ENCODE measurements at places on chromosomes 4 and X.

GRCh38 chr4:148184922-148185321, 257.3 kb downstream of the NR3C2 start:
- DNase-seq: no peak

- DNase-seq: no peak
Observed at GRCh38 chr4:53786632-53787031, 195.3 kb upstream of the LNX1 start.

DNA sequence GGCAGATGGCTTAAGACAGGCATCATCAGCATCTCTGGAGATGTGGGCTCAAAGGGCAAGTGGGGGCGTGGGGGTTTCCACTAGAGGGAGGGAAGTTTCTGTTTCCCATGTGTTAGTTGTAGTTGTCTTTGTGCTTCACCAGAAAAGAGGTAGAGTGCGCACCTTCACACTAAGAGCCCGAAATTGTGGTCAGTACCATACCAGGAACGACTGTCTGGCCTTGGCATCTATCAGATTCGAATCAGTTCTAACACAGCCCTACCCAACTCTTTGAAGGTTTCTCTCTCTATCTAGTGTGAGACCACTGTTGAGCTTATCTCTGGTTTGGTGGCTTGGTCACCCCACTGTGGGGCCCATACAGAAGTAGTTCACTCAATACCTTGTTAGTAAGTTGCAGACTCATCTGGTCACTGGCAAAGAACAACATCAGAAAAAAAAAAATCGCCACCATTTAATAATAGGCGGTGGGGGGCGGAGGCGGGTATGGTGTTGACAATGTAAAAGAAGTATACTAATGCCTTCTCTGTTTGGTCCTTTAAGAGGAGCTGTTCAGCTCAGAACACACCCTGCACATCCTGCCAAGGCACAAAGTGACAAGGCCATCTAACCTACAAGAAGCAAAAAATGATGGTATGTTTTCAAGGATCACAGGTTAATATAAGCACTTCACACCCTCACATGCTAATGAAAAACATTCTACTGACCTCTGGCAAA, 71.1 kb downstream of the NYX start:
- no peak for DNase-seq

GRCh38 chr4:90841676-90842075, 714.5 kb downstream of the CCSER1 start:
- no peak for DNase-seq

GRCh38 chr4:1160351-1160750, 12.0 kb downstream of the SPON2 start:
- DNase-seq: no peak

GRCh38 chr4:7044137-7044930, 1.2 kb downstream of the TADA2B start:
- DNase-seq: no peak

GRCh38 chr4:41427306-41427882, 110.6 kb upstream of the LIMCH1 start:
- no peak for DNase-seq

DNA sequence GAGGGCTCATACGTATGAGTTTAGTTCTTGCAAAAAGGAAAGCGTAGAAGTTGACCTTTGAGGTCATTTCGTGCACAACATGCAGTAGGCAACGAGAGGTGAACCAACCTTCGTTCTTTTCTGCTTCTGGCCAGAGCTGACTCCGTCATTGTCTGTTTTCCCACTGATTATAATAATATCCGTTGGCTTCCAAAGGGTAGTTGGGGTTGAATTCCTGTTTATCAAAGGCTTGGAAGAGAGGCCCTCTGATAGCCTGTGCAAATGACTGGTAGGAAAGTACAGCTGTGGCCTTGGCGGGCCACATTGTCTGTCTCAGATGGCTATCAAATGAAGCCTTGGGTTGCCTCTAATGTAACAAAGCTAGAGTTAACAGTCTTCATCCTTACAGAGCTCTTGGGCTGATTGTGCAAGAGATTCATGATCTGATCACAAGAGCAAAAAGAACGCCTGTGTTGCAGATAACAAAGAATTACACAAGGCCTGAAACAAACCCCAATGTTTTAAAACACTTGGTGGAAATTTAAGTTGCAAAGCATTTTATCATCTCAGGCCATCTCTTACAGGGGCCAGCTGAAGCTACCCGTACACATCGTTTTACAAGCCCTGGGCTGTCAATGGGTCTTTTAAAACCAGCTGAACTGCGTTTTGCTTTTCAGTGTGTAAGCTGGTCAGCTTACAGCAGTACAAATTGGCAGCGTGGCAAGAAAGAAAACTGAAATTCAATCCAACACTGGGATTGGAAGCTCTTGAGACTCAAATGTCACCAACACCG, 46.1 kb upstream of the FAM9C start:
- DNase-seq: no peak

- DNase-seq: no peak
Observed at GRCh38 chrX:100720301-100720700, 11.6 kb downstream of the SYTL4 start.

DNA sequence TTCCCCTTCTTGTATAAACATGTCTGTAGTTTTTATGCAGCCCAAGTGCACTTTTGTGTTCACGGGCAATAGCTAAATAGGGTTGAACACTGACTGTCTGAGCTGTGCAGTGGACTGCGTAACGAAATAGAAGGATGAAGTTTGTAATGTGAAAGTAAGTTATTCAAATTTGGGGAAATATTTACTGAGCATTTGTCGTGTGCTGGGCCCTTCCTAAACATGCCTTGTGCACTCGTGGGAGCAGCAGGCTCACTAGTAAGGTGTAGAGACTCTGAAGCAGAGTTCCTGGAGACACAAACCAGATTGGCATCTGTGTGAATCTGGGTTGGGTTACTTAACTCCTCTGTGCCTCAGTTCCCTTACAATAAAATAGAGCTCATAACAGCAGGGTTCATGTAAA, 51.7 kb upstream of the C1QTNF7 start:
- no peak for DNase-seq

GRCh38 chr4:172819353-172819752, 349.3 kb upstream of the GALNT7 start:
- no peak for DNase-seq

DNA sequence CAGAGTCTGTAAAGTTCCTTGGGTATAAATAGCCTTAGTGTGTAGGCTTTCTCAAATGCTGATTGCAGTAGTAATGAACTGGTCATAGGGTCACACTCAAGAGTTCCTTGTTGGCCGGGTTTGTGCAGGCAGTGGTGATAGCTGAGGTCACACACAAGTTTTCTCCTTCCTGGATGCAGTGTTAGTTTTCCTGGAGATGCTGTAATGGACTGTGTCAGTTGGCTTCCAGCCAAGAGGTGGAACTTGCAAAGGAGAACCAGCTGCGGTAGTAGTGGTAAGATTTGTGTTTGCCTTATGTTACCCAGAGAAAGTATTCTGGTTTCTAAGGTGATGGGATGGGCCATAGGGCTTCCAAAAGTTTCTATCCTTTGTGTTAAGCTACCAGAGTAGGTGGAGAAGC, 409.8 kb upstream of the FRG1 start:
- no peak for DNase-seq

GRCh38 chr4:1027219-1027914, 15.9 kb downstream of the FGFRL1 start:
- no peak for DNase-seq

DNA sequence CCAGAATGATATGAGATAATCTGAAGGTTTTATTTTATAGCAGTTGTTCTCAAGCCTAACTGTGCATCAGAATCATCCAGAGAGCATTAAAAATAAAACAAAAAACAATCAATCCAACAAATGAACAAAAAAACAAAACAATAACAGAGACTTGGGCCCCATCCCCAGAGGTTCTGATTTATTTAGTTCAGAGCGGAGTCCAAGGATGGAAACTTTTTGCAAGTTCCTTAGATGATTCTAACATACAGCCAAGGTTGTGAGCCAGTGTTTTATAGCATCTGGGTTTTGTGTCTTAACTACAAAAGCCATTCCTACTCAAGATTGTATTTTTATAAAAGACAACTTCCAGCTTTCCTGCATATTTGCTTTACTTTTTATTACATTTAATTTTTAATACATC, 59.4 kb upstream of the GRPR start:
- DNase-seq: no peak

GRCh38 chr4:111838406-111838930, 306.8 kb upstream of the FAM241A start:
- no peak for DNase-seq

DNA sequence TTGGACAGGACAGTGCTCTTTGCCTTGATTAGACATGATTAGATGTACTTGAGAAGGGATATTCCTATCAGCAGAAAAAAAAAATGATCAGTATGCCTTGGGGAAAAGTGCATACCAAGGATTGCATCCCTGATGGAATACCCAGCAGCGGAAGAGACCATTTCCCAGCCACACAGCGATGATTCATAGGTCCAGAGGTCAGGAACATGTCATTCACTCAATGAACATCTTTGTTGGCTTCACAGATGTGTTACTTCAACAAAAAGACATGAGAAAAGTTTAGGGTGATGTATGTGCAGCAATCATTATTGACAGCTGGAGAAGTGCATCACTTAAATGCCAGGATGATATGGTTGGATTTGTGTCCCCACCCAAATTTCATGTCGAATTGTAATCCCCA, 293.5 kb downstream of the ZNF674 start:
- DNase-seq: no peak

- no peak for DNase-seq
Observed at GRCh38 chrX:97995834-97996233, 1112.1 kb downstream of the RPA4 start.

DNA sequence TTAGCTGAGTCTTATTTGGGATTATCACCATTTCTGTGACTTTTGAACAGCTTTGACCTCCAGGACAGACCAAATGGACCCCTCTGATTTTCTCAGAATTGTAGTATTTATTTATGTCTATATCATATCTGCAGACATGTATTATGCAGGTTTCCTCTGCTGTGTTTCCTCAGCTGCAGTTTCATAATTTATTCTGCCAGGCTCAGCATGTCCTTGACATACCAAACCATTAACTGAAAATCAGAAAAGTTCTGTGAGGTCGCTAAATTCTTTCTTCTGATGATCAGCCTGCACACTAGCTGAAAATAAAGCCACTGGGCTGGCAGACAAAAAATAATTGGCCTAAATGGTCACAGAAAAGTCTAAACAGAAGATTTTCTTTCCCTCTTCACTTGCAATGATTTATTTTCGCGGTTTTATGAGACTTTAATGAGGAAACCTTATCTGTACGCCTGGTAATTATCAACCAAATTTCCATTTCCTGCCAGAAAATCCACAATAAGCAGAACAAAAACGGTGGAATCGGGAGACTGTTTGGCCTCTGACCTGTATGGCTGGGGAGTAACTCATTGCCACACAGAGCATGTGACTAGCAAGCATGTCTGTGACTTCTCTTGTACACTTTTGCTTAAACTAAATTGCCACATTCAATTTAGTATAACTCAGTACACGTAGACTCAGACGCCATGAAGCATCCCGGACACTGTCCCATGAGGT, 150.9 kb downstream of the ENPP6 start:
- DNase-seq: no peak

DNA sequence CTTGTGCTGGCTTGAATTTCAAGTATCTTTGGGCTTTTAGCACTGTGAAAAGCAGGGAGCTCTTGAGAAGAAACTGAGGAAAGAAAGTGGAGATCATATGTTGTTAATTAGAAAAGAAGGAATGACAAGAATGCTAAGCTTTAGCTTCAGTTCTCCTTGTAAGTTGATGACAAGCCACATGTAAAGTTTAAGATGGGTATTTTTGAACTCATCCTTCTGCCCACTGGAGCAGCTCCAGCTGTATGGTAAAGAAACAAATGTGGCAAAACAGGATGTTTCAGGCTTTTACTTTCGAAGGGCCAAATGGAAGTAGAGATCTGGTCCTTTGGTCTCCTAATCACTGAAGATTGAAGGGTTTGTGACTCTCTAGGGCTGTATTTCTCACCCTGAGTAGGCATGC, 137.8 kb downstream of the GUCY2F start:
- DNase-seq: no peak

DNA sequence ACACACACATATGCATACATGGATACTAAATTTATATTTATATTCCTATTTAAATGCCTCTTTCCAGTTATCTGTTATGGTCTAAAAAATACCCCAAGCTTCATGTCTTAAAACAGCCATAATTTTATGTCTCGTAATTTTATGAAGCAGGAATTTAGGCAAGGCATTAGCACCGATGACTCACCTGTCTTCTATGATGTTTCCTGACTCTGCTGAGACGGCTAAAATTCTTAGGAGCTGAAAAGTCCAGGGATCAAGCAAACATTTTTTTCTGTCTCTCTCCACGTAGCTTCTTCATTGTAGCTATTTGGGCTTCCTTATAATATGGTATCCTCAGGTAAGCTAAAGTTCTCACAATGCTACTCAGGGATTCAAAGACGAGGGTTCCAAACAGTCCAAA, 930.3 kb downstream of the STIM2 start:
- no peak for DNase-seq

DNA sequence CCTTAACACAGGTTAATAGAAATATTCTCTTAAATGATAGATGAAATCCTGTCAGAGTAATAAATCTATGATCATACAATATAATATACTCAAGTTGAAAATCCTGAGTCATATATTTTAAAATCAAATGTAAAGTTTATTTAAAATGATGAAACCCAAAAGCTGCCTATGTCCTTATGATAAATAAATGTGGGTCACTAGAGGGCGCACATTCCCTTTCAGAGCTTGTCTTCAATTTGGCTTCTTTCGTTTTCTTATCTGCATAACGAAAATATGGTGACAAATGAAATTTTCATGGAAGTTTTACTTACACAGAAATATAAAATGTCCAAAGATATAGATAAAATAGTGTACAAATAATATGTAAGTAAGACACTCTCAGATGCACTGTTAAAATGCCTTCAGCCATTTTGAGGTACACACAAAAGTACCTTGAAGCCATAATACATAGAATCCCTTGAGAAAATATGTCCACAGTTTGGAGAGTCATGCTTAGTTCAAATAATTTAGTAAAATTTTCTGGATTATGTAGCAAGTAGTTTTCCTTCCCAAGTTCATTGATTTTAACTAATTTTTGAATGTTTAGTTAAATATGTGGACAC, 680.4 kb downstream of the DMD start:
- DNase-seq: no peak

- no peak for DNase-seq
Observed at GRCh38 chr4:116499-116898, 7.8 kb upstream of the ZNF718 start.

- no peak for DNase-seq
Observed at GRCh38 chr4:145795521-145795920, 115.6 kb downstream of the C4orf51 start.

DNA sequence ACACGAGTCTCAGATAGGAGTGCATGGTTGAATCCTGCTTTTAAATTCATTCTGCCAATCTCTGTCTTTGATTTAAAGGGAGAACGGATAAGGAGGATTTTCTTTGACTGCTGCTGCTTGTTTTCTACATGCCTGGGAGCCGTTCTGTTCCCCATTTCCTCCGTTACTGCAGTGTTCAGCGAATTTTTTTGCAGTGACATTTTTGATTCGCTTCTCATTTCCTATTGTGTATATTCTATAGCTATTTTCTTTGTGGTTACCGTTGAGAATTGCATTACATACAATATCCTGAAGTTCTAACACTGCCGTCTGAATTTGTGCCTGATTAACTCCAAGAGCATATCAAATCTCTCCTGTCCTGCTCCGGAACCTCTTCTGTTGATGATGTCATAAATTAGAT, 14.8 kb upstream of the MAEA start:
- no peak for DNase-seq

- DNase-seq: no peak
Observed at GRCh38 chr4:69836287-69836686, 23.7 kb downstream of the SULT1E1 start.

- no peak for DNase-seq
Observed at GRCh38 chr4:12902735-12903134, 581.4 kb downstream of the RAB28 start.

GRCh38 chr4:121973816-121974215, 22.0 kb upstream of the TRPC3 start:
- no peak for DNase-seq

- DNase-seq: no peak
Observed at GRCh38 chr4:144409525-144409924, 236.4 kb upstream of the HHIP start.
